Stimulated activated CD4-positive, alpha-beta T cell treated with anti-CD3 and anti-CD28 coated beads, Interleukin-1b, Interleukin-23, amount 100 ng/mL, for 24 hours (primary cell): ENCODE measurements at places on chromosomes 12 and 14.

DNA sequence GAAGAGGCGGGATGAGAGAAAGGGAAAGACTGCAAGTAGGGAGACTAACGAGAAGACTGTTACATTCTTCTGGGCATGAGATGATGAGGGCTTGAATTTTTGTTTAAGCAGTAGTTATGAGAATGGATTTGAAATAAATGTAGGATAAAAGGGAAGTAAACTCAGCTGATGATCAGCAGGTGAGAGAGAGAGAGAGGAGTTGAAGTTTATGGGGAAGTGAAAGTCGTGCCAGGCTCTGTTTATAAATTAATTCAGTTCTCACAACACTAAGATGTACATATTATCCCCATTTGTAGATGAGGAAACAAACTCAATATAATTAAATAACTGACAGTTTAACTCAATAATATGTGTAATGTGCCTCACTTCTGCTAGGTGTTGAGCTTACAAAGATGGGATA is 170.0 kb upstream of the RMST start:
- no peak for DNase-seq

DNA sequence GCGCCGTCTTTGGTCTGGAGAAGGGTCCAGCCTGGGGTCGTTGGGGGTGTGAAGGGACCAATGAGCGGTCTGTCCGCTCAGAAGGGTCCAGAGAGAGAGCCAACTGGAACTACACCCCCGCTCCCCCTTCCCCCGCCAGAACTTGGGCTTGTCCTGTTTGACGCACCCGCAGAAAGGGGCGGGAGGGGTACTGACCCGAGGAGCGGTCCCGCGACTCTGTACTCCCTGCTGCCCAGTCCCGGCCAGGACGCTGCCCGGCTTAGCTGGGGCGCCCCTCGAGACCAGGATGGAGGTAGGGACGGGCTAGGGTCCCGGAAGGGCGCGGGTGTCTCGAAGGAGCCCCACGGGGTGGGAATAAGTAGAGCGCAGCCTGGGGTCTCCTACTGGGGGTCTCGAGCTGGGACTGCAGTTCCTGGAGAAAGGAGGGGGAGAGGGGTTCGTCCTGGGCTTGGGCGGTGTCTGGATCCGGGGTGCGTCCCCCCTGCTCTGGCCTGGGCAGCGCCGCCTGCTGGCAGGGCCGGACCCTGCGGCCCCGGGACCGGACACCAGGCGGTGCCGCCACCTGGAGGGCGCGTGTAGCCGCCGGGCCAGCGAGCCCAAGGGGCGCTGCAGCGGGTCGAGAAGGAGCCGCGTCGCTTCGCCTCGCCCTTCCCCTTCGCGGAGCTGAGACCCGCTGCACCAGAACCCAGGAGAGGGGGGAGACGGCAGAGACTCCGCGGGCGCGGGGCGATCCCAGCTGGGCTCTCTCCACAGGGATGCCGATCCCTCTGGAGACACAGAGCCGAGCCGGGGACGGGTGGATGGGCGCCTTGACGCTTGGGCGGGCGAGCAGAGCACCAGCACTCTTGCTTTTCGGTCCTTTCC is 3.8 kb upstream of the CACNB3 start:
- peak; percentile 55 for DNase-seq

DNA sequence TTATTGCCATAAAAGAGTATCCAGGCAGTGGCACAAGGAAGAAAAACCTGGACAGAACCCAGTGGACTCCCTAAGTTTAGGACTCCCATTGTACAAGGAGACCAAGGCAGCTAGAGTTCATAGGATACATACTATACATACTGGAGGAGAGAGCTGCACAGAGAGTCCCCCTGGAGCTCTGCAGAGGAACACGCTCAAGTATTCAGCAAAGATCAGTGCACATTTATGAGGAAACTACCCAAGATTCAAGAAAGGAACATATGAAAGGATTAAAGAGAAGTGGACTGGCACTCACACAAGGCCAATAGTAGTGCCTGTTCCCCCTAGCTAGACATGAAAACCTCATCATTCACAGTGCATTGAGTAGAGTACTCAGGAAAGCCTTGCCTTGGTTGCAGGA is 43.0 kb upstream of the CHPT1 start:
- DNase-seq, result no peak

- peak; percentile 36 for DNase-seq
These were observed 790 bp downstream of the DYNC1H1 start for GRCh38 chr14:101965181-101965544.

GRCh38 chr14:77659831-77660230 is 43.4 kb upstream of the SPTLC2 start:
- DNase-seq, result no peak
